ENCODE measurements at places on chromosomes 5 and 9.

- DNase-seq, result no peak
Measured at GRCh38 chr5:55173687-55174230, 782 bp upstream of the CDC20B start.

DNA sequence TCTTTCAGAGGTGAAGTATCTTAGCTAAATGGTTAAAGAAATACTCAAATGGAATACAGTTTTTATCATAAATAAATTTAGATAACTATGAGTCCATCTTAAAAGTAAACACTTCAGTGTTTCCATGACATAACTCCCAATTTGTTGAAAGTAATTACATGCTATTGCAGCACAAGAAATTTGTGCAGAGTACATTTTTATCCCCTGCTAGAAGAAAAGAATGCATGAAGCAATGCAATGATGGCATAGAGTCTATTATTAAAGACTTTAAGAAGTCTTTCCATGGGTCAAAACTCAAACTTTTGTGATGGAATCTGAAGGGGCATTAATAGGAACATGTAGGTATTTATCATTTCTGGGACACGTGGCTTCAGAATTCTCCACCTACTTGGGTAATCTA lies 106.6 kb upstream of the DPYSL3 start:
- DNase-seq, result no peak

GRCh38 chr5:67318746-67319145 lies 122.1 kb upstream of the CD180 start:
- DNase-seq, result no peak

GRCh38 chr9:12813960-12814876 lies 39.4 kb downstream of the LURAP1L start:
- no peak for DNase-seq

DNA sequence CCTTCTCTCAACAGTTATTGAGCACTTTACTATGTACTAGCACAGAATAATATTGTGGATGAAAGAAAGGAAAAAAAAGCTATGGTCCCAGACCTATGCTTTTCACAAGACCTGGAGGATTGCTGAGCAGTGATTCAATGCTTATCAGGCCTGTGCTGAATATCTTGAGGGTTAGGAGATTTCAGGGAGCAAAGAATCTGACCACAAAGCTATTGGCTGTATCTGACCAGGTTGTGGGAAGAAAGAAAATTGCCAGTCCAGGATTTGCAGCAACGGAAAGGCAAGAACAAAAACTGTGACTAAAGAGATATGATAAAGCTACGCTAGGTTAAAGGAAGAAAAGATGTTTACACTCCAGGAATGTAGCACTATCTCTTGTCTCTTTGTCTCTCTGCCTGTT lies 14.9 kb upstream of the MACIR start:
- DNase-seq, result no peak

GRCh38 chr9:69155341-69156030 lies 18.6 kb upstream of the TJP2 start:
- no peak for DNase-seq

Data from substantia nigra (tissue), 51 donors.